CMK (cell line): ENCODE measurements at places on chromosomes 2 and 18.

- DNase-seq, result peak; percentile 95
Measured at GRCh38 chr2:68414876-68415275, 49.8 kb downstream of the PLEK start.

GRCh38 chr2:694174-694573 lies 17.0 kb upstream of the TMEM18 start:
- DNase-seq, result no peak

- DNase-seq, result no peak
Measured at GRCh38 chr2:239956818-239957261, 68.3 kb downstream of the NDUFA10 start.

DNA sequence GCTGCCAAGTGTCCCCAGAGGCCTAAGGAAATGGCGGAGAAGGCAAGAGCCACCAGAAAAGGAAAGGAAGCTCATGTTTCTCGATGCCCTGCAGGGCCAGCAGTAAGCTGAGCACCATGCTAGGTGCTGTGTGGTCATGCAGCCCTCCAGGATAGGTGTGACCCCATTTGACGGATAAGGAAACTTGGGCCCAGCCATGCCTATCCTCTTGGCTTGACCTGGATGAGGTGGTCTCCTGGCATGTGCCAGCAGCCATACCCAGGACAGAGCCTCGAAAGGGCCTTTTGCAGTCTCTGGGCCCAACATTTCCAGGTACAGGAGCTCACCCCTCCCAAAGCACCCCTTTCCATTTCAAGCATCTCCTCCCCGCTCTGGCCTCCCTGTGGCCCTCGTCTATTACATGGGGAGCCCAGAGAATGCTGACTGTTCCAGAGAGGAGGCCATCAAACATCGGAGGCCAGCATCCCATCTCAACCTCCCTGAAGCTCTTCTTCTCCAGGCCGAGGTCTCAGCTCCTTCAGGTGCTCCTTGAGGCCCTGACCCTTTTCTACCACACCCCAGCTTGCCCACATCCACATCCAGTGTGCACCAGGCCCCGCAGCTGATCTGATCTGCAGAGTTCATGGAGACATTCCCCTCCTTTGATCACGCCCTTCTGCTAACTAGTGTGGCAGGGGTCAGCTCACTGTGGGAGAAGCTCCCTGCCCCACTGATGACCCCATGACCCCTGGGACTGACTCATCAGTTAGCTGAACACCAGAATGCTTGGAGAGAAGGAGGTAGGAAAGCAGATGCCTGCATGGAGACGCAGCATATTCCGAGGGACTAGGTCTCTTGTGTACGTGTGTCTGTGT lies 208.4 kb downstream of the TNS1 start:
- DNase-seq, result no peak

DNA sequence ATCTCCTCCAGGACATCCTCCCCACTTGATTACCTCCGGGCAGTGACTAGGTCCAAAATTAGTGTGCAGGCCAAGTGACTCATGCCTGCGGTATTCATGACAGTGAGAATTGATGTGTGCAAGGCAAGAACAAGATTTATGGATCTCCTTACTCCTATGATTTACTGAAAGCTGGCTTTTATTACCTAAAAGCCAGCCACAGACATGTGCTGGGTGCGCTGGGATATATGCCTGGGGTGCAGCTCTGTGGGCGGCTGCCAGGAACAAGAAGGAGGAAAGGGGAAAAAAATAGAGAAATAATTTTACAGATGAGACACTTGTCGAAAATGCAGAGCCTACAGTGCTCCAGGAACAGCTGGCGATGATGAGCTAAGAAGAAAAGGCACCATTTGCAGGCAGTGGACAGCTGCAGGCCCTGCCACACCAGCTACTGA lies 359.3 kb downstream of the CMPK2 start:
- no peak for DNase-seq

DNA sequence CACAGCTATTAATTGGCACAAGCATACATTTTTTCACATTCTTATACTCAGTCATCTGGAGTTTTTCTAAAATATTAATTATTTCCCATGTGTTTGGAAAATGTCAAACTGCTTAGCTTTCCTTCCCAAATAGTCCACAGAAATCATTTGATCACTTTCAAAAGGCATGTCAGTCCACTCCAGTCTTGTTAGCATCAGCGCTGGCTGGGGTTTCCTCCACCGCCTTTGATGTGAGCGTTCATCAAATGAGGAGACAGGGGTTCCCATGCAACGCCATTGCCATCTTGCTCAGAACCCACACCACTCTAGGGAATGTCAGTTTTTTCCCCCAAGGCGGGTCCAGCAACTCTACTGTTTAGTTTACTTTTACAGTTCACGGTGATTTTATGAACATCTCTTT lies 13.1 kb upstream of the RAX start:
- DNase-seq, result no peak
